Stimulated activated CD8-positive, alpha-beta memory T cell treated with anti-CD3 and anti-CD28 coated beads, Interleukin-7, amount 100 ng/mL, for 24 hours (primary cell): ENCODE measurements at places on chromosomes 1 and 21.

DNA sequence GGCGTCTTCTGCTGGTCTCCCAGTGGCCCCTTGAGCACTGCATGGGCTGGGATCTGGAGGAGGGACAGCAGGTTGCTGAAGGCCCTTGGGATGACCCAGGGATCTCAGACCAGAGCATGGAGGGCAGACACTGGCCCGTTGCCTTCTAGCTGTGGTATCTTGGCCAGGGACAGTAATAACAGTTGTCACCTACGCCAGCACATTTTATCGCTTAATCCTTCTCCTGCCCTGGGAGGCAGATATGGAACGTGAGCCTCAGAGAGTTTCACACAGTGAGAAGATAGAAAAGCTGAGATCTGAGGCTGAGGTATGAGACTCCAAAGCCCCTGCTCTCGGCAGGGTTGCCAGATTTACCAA lies 40.1 kb upstream of the RD3 start:
- no peak for DNase-seq

DNA sequence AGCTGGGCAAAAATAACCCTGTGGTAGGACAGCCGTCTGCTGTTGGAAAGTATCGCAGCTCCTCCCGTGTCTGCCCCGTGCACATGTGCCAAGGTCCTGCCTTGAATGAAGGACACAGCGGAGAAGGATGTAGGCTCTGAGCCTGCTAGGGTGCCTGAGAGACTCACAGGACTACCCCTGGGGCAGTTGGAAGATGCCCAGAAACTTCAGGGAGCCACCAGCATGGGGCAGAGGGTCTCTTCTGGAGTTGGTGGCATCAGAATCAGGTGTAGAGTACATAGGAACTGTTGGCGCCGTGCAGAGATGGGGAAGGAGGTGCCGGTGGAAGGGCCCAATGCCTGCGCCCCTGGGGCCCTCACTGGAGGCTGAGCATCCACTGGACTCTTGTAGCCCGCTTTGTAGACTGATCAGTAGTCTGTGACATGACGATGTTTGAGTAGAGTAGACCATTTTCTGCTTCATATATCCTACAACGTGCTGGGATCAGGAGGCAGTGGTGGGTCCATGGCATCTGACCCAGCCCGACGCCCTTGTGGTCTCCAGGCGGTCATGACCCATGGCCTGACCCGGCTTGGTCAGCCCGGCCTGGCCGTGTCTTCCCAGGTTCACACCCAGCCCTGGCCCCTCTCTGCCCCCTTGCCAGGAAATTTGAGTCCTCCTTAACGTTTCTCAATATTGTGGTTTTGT lies 5.3 kb upstream of the C1orf174 start:
- DNase-seq: no peak

GRCh38 chr1:66416295-66416694 lies 117.7 kb upstream of the SGIP1 start:
- no peak for DNase-seq

DNA sequence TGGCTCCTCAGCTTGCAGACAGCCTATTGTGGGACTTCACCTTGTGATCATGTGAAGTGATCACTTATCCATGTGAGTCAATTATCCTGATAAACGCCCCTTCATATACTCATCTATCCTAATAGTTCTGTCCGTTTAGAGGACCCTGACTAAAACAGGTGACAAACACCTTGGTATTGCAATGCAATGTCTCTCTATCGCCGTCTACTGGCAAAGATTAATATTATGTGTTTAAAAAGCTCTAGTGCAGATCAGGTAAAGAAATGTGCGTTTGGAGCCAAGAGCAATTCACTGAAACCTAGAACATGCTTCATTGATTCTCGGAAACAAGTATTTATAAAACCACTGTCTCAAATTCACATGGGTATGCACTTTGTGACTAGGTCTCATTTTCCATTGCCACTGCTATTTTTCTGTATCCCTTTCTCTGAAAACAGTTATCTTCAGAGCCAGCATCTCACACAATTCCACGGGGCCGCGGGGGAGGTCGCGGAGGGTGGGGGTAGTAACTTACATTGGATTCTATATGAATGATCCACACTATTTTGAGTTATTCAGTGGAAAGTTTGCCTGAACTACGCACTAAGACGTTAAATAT lies 554.6 kb upstream of the NCAM2 start:
- DNase-seq: no peak

GRCh38 chr1:61289232-61290098 lies 207.1 kb downstream of the NFIA start:
- DNase-seq: no peak
